ENCODE measurements at places on chromosomes 16 and 17.

DNA sequence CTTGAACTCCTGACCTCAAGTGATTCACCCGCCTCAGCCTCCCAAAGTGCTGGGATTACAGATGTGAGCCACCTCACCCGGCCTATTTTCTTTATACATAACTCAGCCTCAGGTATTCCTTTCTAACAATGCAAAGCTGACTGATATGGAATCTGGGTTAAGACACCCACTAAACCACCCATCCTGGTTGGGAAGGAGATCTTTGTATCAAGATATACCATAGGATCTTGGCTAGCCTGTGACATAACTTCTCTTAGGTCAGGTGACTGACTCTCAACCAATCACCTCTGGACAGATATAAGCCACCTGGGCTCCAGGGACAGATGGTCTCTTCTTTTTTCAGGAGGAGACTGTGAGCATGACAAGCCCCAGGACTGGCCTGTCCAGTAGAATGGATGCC is 51.2 kb upstream of the NKD1 start:
- no peak for DNase-seq

- no peak for DNase-seq
These were observed at the start of gene EXOC3L1 for GRCh38 chr16:67190041-67190440. Gene EXOC3L1 (minus strand): TSS chr16:67190136. CDS start chr16:67189676, 460 bp downstream.

GRCh38 chr17:34581446-34582184 is 2.2 kb downstream of the TMEM132E start:
- DNase-seq, result no peak

GRCh38 chr17:41013606-41014005 is 4.7 kb upstream of the KRTAP3-1 start:
- no peak for DNase-seq

DNA sequence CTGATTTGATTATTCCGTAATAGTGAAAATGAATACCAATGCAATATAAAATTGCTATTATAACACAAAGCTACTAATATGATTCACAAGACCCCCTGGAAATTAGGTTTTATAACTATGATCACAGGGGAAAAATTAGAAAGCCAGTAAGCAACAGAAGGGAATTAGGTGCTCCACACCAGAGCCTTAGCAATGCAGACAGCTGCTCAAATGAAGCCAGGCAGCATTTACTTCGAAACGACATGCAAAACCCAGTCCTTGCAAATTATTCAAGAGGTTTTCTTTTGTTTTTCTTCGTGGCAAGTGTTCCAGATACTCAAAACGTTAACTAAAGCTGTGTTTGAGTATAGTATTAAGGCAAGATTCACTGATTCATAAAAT is 47.9 kb downstream of the TOX3 start:
- no peak for DNase-seq

GRCh38 chr16:30893417-30893743 is 497 bp downstream of the BCL7C start:
- DNase-seq, result no peak

DNA sequence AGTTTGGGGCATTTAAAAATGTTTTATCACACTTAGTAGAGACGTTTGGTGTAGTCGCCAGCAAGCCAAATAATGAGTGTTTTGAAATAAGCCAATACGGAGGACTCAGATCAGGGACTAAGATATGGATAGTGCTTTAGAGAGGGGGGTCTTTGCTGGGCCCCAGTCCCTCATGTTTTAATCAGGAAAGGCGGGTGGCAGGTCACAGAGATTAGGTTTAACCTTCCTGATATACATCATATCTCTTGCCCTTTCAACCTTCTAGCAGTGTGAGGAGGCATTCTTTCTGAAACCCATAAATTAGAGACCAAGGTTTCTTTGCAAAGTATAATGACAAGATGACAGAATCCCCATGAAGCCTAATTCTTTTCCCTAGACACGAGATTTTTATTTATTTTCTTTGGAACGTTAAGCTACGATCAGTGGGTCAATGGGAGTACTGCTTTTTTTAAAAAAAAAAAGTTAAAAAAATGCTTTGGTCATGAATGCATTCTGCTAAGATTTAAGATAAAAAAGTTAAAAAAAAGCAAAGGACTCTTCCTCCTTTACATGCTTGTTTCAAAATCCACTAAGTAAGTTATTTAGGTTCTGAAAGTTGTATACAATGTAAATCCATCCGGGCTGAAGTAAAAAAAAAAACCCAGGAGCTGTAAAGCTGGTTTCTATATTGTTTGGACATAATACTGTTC is 572.1 kb upstream of the SALL1 start:
- no peak for DNase-seq

GRCh38 chr17:67648032-67648905 is 69.5 kb upstream of the NOL11 start:
- no peak for DNase-seq

Measured in NCI-H1048 (cell line).